ENCODE measurements at places on chromosomes 2 and 18.

DNA sequence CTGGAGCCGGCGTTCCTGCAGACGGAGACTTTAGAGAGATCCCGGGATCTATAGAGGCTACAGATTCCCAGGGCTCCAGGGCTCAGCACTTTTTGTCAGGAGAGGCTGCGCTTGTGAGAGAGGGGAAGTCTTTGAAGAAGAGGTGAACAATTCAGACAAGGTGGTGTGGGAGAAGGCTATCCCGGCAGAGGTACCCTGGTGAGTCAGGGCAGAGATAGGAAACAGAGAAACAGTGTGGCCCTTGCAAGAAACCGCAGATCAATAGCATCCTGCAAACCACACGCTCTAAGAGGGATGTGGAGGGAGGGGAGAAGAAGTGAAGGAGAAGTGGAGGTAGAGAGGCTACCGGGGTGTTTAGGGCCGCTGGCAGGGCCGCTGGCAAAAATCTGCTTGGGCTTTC lies 160.5 kb upstream of the APCDD1 start:
- DNase-seq = no peak

- no peak for DNase-seq
Measured at GRCh38 chr2:108184419-108184818, 55.3 kb upstream of the SULT1C3 start.

DNA sequence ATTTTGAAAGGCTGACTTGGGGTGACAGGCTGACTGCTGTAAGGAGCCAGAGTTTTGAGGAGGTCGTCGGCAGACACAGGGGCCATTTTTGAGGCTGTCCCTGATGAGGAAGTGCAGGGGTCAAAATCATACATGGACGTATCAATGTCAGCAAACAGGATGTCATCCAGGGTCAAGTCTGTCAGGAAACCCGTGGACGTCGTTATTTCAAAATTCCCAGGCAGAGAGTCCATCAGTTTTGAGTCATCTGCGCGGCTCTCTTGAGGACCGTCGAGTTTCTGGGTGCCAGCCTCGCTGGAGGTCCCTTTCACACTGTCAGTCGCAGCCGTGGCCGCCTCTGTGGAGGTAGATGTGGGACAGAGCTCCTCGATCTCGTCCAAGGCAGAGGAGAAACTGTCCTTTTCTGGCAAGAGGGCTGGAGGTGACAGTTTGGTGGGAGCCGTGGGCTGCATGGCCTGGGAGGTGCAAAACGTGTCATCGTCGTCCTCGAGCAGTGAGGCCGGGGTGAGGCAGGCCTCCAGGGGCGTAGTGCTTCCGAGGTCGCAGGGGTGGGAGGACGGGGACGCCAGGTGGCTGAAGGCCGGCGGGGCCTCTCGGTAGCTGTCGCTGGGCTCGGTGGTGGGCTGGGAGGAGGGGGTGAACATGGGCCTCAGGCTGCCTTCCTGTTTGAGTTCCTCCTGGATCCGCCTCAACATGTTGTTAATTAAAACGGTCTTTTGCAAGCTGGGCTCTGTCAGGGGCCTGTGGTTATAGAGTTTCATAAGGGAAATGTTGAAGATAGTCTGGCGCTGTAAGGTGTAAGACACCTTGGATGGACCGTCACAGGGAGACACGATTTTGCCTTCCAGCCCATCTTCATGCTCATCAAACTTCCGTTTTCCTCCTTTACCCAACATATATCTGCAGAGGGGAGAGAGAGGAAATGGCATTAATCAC lies 17.5 kb downstream of the SERTAD2 start:
- no peak for DNase-seq

DNA sequence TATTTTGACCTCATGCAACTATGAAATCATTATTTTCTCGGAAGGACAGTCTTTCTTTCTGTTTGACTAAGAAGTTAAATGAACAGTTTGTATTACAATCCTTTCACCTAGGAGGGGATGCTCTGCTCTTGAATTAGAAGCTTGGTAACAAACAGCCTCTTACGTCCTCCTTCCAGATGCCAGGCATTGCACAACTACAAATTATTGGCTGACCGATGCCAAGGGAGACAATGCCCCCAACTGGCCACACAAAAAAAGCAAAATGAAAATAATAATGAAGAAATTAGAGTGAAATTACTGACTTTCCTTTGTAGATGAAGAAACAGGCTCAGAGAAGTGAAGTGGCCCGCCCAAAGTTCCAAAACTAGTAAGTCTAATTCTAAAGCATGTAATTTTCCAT lies 177.9 kb downstream of the CYRIA start:
- no peak for DNase-seq

GRCh38 chr2:111884592-111884964 lies 585 bp upstream of the ANAPC1 start:
- no peak for DNase-seq

GRCh38 chr2:44429034-44429433 lies 67.3 kb downstream of the CAMKMT start:
- DNase-seq = no peak

- no peak for DNase-seq
Measured at GRCh38 chr2:235986361-235986760, 181.8 kb downstream of the GBX2 start.

DNA sequence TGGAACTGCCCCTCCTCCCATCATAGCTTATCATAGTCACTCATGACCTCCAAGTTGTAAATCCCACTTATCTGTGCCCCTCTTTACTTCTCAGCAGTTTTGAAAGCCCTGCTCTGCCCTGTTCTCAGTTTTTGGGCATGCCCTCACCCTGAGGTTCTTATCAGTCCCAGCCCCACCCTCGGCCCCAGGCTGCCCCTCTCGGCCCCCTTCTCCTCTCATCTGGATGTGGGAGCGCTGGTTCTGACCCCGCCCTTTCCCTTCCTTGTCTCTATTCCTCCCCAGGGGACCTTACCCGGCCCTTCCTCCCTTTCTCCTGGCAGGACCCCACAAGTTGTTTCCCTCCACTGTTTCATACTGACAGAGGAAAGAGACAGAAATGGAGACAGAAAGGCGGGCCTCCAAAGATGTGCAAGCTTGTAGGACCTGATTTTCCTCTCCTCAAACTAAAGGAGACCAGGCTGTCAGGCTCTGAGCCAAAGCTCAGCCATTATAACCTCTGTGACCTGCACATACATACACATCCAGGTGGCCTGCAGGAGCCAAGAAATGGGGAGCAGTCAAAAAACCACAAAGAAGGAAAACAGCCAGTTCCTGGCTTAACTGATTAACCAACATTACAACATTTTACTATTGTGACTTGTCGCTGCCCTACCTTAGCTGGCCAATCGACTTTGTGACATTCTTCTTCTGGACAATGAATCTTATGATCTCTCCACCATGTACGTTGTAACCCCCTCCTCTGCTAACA lies 171.0 kb upstream of the HS6ST1 start:
- no peak for DNase-seq

GRCh38 chr2:30026091-30027055 lies 105.0 kb upstream of the ALK start:
- no peak for DNase-seq

DNA sequence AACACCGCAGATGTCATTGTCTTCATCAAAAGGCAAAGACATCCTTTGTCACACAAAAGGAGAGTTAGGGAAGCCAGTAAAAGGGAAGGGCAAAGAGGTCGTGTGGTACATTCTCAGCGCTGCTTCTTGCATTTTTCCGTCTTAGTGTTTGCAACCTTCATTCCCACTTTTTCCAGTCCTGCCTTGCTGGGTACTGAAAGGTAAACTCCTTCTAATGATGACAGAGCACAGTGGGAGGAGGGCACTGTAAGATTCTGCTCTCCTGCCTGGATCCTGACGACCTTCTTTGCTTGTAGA lies 424.3 kb upstream of the MEX3C start:
- no peak for DNase-seq

DNA sequence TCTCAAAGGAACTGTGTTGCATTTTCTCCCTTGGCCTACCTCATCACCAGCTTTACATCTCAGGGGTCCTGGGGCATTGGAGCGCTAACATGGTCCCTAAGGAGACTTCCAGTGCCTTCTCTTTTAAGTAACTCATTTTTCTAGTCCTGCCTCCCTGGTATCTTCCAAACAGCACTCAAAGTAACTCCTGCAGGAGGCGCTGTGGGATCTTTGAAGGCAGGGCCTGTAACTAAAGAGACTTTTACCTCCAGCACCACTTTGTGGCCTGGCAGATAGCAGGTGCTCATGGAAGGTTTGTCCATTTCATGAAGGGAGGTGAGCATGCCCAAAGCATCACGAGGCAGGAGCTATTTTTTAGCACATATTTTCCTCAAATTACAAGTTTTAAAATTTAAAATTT lies 411.0 kb upstream of the GYPC start:
- no peak for DNase-seq

- no peak for DNase-seq
Measured at GRCh38 chr2:120401275-120402066, 55.5 kb downstream of the INHBB start.

DNA sequence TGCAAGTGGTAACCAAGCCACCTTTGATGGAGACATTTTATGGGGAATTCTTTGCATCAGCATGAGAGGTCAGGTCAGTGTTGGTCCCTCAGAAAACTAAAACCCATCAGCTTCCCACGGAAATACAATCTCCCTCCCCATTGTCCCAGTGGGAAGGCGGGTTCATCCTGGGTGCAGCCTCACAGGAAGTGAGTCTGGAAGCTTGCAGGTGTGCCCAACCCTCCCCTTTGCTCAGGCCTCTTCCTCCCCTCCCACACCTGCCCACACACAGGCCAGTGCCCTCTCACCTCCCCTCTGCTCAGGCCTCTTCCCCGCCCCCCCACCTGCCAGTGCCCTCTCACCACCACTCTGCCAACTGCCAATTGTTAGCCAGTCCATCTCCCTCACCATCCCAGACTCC lies 166.8 kb upstream of the RAB6C start:
- no peak for DNase-seq

GRCh38 chr2:169397697-169398096 lies 35.4 kb upstream of the LRP2 start:
- no peak for DNase-seq

GRCh38 chr2:165015052-165015642 lies 59.8 kb upstream of the SLC38A11 start:
- DNase-seq = peak; percentile 36

DNA sequence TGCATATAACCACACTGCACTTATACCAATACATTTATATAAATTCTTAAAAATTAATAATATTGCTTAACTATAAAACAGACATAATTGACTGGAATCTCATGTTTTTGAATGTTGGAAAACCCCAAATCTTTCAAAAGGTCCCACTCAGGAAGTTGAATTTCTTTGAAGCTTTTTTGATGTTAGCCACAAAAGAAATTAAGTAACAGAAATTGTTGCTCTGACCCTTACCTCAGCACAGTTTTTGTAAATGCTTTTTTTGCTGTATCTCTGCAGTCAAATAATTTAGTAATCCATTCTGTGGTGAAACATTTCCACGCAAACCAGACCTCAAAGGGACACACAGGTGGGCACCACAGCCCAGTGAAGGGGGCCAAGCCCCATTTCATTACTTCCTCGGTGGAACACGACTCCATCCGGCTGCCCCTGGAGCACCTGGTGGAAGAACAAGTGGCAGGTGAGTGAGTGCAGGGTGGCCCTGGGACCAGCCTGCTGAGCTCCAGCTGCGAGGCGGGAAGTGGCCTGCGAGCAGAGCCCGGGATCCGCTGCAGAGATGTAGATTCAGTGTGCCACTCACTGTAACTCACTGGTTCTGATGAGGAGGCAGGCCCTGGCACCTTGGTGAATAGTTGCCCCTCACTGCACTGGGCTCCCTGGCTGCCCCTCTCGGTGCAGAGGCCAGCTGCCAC lies 8.4 kb downstream of the SCLY start:
- peak; percentile 19 for DNase-seq

DNA sequence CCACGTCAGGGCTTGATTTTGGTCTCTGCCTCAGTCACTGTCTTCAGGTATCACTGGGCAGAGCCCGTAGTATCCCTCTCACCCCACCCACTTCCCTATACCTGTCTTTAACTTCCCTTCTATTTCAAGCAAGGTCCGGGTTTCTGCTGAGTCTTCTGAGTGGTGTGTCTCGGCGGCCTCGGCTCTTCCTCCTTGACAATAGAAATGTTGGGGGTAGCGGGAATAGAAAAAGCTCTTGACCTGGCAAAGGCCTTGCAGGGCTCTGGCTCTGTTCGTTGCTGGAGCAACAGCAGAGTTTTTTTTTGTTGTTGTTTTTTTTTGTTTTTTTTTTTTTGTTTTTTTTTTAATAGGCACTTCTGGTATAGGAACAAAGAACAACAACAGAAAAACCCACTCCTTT lies 16.0 kb upstream of the IGFBP5 start:
- DNase-seq = no peak

GRCh38 chr2:48175656-48176055 lies 269.4 kb upstream of the FBXO11 start:
- no peak for DNase-seq

DNA sequence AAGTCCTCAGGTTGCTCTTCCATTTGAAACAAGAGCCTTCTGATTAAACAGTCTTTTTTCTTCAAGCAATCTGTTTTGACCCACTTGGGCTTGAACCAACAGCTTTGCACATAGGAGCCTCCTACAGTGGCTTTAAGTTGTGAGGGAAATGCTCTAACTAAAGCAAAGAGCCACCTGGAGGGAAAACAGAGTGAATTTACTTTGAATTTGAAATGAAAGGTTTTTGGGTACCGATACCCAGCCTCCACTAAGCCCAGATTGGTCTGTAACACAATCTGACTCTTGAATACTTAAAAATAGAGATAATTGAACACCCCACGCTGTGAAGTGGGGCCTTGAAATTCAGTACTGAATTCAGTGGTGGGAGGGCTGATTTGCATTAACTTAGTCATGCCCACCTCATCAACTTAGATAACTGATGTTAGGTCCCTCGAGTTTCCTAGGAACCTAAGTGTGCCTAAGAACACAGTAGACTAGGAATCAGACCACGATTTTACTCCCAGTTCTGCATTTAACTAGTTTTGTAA lies 56.3 kb upstream of the ACVR1C start:
- no peak for DNase-seq

- DNase-seq = no peak
Measured at GRCh38 chr2:105309147-105309545, 20.4 kb downstream of the TGFBRAP1 start.
